ENCODE measurements at places on chromosomes 6 and 20. TPM values are rescaled to one million over a fixed set of nuclear protein-coding genes. Genes with fewer than 3 reads are reported as not detected.

The CAGE1 gene
- not detected for total RNA-seq

The TCF15 gene
- total RNA-seq, result not detected

The CPXM1 gene
- total RNA-seq, result not detected

The CRISP2 gene
- total RNA-seq, result not detected

The KCNB1 gene
- total RNA-seq, result not detected

The CALHM6 gene
- total RNA-seq, result 2.5 TPM

The TFB1M gene
- total RNA-seq, result 20.4 TPM

The BPIFA1 gene
- not detected for total RNA-seq

The NKX2-2 gene
- not detected for total RNA-seq

The RAE1 gene
- 46.7 TPM for total RNA-seq

The LRRN4 gene
- total RNA-seq, result 0.84 TPM

The RUNX2 gene
- 2.1 TPM for total RNA-seq
